NCI-H82 (cell line): ENCODE measurements at places on chromosomes 6 and 20.

DNA sequence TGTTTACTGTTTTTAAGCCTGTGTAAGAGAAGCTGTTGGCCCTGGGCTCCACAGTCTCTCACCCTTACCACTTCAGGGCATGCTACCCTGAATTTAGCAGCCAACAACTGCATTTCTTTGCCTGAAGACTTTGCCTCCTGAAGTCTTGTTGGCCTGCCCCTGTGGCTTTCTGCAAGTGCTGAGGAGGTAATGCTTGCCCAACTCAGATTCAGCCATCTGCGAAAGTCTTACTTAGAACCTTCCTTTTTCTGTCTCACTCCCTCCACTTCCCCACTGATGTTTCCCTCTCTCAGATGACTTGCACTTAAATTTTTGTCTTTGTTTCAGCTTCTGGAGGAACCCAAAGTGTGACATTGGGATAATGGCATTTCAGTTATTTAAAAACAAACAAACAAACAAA is 11.8 kb upstream of the IBTK start:
- DNase-seq: no peak

DNA sequence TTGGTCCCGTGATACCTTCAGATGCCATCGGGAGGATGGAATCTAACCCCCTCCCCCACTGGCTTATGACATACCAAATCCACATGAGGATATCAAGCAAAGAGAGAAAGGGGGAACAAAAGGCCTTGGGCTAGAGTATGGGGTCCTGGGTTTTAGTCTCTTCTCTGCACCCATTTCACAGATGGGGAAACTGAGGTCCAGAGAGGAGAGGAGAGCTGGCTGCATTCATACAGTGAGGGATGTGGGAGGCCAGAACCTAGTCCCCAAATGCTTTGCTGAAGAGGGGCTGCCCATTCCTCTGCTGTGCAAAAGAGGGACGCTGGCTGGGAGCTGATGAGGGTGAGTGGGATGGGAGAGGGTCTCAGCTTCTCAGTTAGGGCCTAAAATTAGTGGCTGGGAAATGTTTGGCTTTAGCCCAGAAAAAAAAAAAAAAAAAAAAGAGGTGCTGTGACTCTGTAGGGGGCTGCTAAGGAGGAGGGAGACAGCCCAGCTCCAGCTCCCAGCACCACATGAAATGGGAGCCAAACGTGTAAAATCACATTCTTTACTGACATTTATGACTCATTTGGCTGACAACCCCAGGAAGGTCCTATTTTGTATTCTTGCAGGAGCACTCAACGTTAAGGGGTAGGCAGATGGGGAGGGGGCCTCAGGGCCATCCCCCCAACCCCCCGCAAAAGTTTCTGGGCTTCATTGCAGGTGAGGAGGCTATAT is 11.9 kb downstream of the XKR7 start:
- DNase-seq: no peak

DNA sequence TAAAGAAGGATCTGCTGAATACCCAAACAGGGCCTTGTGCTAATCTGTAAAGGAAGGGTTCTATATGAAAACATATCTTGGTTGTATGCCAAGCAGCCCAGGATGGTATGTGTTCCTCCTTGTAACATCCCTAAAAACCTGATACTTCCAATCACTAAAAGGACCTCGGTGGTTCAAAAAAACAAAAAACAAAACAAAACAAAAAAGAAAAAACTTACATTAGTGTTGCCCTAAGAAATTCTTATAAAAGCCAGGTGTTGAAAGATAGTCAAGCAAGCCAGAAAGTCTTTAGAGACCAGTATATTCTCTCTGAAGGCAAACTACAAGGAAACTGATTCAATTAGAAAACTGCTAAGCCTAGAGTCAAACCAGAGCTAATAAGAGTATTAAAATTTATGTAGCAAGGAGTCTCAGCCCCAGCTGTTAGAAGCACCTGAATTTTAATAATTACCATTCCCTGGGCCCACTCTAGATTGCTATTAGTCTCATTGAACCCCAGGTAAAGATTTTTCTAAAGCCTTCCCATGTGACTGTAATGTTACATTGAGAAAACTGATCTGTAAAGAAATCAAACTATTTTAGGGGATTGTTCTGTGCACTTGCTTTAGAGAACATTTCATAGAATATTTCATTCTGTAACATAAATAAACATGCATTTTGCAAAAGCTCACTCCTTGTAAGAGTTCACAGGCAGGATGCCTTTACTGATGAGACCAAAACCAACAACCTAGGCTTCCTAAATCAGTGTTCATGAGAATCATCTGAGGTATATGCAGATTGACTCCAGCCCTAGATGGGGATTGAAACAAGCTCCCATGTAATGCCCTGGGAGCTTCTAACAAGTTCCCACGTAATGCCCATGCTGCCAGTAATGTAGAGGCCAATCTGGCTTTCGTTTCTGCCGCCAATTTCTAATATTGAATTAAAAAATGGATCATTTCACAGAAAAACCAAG is 95.2 kb upstream of the BTN3A2 start:
- DNase-seq: no peak

DNA sequence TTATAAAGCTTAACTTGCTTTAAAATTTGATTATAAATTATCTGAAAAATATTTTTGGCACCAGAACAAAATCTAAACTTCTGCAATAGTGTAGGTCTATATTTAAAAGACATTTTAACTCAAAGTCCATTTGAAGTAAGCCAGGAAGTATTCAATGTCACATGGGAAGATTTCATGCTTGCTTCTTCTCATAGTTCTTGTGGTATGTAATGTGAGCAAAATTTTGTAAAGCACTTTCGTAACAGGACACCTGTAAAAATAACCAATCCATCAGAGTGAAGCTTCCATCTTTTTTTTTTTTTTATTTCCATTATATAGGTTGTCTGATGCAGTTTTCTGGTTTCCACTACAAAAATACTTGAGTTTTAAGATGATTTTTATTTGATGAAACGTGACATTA is 386.1 kb downstream of the LAMA2 start:
- DNase-seq: no peak

GRCh38 chr6:112038268-112038667 is 15.6 kb upstream of the CCN6 start:
- DNase-seq: no peak

GRCh38 chr20:50516180-50516934 is 6.2 kb downstream of the PTPN1 start:
- DNase-seq: no peak

DNA sequence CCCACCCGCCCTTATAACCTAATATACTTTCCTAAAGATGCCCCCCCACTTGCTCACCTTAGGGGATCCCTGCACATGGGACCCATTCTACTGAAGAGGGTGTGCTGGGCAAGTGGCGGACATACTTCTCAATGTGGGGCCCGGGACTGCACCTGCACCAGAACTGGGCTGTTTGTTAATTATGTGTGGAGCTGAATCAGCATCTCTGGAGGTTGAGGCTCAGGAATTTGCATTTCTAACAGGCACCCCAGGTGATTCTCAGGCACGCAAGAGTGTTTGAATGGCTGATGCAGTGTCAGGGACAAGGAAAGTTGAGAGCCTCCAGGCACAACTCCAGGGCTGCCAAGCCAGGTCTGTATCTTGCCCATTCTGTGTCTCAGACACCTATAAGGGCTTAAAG is 8.9 kb upstream of the PTPRT start:
- no peak for DNase-seq

GRCh38 chr20:14203657-14204056 is 133.8 kb downstream of the FLRT3 start:
- no peak for DNase-seq

GRCh38 chr6:86010915-86011786 is 368.5 kb upstream of the SYNCRIP start:
- DNase-seq: no peak

- DNase-seq: no peak
These were observed 526.6 kb upstream of the ARID1B start for GRCh38 chr6:156250593-156250992.

DNA sequence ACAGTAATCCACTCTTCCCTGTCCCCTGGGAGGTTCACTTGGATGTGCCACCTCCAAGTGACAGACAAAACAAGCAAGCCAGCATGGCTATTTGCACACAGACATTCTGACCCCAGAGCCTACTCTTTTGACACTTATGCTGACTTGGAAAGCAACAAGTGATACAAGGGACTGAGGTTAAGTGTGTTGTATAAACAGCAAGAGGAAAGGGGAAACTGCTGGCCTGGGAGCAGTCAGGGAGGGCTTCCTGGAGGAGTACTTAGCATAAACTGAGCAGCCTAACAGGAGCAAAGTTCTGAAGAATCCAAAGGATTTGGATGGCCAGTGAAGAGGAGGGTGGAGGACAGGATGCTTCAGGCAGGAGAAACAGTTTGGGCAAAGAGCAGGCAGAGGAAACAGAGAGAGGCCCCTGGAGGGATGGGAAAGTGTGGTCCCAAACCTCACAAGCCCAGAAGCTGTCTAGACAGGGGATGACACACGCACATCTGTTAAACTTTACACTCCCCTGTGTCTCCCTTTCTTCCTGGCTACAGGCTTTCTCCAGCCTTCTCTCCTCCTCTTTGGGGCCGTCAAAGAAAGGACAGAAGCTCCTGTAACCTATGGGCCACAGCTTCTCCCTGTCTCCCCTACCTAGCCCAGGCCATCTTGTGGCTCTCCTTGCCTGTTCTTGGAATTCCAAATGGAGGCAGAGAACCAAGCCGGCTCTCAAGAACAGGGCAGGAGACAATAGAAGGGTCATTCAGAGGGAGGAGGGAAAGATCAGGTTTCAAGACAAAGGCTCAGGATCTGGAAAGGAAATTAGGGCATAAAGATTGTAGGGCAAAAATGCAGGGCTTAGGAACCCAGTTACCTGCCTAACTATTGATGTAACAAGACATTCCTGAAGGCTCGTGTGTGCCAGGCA is 19.3 kb downstream of the SULF2 start:
- peak; percentile 36 for DNase-seq

DNA sequence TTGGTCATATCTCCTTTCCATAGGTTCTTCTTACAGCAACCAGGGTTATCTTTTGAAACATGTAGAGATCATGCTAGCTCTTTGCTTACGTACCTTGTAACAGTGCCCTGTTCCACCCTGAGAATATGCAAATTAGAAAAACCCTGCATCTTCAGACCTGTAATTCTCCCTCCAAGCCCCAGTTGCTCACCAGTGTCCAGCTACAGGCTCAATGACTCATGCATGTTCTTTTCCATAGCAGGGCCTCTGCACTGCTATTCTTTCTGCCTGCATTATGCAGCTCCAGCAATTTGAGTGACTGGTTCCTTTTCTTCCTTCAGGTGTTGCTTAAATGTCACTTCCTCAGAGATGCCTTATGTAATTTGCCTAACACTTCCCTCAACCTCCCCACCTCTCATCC is 636.2 kb downstream of the KHDRBS2 start:
- DNase-seq: no peak

DNA sequence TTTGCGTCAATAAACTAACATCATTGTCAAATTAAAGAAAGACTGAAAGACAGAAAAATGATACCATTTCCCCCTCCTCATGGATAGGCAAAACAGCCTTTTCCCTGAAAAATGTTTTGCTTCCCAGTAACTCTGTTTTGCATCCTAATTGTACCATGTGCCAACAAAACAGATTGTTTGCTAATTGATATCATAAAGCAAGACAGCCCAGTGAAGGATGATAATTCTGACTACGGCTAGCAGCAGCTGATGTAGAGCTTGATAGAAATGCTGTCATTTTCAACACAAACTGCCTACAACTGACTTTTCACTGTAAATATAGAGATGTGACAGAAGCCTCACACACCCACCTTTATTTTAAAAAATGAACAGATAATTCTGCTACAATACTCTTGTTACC is 1061.6 kb downstream of the HACE1 start:
- DNase-seq: peak; percentile 10

- DNase-seq: peak; percentile 64
These were observed 83.3 kb downstream of the SYCP2 start for GRCh38 chr20:59850018-59850641.

GRCh38 chr20:37356961-37357371 is 11.0 kb downstream of the SRC start:
- no peak for DNase-seq

DNA sequence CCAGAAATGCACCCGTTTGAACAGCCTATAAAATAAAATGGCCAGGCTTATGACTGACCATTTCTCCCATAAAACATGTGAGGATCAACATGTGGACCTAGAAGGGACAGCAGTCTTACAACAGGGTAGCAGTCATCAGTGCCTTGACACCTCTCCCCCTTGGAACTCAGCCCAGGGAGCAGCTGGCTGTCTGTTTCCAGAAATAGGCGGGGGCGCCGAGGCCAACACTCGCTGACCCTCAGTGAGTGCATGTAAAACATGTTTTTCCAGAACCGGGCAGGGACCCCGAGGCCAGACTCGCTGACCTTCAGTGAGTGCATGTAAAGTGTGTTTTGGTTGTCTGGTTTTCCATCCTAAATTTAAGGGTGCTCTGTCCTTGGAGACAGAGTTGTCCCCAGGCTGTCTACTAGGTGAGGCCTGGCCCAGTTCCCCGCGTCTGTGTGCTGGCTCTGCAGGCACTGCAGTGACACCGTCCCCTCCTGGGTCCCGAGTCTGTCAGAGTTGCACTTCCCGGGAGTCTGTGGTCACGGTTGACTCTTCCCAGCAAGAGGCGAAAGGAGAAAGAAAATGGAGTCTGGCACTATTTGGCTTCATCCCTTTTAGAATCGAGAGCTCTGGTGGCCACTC is 19.8 kb upstream of the ADRM1 start:
- DNase-seq: no peak

- DNase-seq: peak; percentile 84
These were observed 157.9 kb upstream of the STXBP5 start for GRCh38 chr6:147046141-147046877.

DNA sequence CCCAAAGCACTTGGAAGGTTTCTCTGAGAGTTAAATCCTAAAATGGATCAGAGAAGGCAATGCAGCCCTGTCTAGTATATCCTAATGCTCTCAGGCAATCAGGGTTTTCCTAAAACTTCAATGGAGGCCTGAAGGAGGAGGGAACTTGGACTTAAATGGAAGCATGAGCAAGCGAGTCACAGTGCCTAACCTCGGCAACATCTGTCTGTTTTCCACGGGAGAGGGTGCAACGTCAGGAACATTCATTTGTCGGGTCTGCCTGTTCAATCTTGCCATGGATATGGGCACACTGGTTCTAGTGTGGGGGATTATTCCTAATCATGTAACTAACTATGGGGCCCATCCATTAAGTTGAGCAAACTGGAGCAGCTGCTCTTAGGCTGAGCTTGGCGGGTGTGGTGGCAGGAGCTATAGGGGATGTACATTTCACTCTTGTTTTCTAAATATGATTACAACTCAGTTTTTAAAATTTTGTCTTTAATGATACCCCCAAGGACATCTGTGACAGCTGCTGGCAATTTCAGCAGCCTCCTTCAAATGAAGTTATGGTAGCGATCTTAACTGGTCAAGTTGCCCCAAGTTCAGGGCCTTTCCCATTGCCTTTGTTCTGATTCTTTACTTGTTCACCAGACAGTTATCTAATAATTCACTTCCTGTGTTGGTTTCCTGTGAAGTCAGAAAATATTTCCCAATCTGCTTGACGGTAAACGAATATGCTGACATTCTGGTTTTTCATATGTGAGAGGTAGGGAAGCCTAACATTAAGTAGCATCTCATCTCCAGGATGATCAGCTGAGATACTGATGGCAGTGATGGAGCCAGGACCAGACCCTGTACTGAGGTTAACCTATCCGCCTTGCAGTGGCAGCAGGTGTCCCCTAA is 21.6 kb downstream of the DSE start:
- peak; percentile 29 for DNase-seq
